ENCODE measurements at places on chromosomes 2 and 18.

DNA sequence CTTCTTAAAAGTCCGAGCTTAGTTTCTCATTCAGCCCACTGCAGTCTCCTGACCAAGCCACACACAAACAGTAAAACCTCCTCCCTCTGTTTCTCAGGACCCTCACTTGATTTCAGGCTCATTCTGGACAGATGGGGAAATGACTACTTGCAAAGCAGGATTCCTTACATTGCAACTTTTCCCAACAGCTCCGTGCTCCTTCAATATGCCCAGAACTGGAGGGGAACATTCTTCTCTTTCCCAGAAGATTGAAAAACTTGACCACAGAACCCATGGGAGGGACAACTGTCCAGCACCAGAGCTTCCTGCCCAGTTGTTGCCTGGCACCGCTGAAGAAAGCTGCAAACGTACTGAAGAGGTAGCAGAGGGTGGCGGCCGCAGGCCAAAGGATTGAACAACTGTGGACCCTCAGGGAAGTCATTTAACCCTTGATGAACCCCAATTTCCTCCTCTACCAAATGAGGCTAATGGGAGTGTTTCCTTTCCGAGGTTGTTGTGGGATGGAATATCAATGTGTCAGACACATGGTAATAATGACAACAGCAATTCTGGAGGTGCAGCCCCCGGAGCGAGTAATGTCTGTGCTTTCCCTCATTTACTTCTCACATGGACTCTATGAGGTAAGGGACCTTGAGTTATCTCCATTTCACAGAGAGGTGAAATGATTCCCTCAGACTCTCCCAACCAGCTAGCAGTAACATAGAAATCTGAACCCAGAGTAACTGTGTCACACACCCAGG lies 25.0 kb downstream of the BCL11A start:
- H3K27me3 ChIP-seq: no peaks in the 10 kb centered on the region
- peaks cover 4% of the 10 kb centered on the region for H3K4me1 ChIP-seq
- H3K36me3 ChIP-seq: no peaks in the 10 kb centered on the region
- no peak overlapping the region for H3K4me3 ChIP-seq

GRCh38 chr2:102872388-102872787 lies 110.6 kb downstream of the TMEM182 start:
- no peaks in the 10 kb centered on the region for H3K4me1 ChIP-seq
- no peak for DNase-seq
- no peaks in the 10 kb centered on the region for H3K36me3 ChIP-seq
- H3K27me3 ChIP-seq: no peaks in the 10 kb centered on the region
- H3K27ac ChIP-seq: no peak overlapping the region

GRCh38 chr2:101974663-101975062 lies 17.1 kb upstream of the IL1R2 start:
- peak; percentile 46 for DNase-seq
- H3K36me3 ChIP-seq: no peaks in the 10 kb centered on the region
- no peak overlapping the region for H3K4me3 ChIP-seq
- H3K27me3 ChIP-seq: no peaks in the 10 kb centered on the region

DNA sequence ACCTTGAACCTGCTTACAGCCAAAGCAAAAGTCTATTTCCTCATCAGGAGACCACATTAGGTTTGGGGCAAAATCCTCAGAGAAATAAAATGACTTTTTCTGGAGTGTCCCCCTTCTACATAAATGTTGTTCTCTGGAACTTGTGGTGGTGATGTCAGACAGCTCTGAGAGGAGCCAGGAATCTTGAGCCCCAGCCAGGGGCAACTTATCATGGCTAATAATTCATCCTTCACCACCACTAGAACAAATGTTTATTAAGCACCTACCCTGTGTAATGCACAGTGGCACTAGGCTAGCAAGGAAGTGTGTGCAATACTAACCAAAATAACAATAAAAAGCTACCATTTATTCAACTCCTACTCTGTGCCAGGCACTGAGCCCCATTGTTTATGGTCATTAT lies 9.0 kb upstream of the BMP10 start:
- DNase-seq: no peak
- H3K4me1 ChIP-seq: no peaks in the 10 kb centered on the region
- H3K27ac ChIP-seq: no peak overlapping the region
- no peaks in the 10 kb centered on the region for H3K27me3 ChIP-seq
- no peak overlapping the region for H3K4me3 ChIP-seq

GRCh38 chr2:165586019-165586418 lies 116.5 kb downstream of the CSRNP3 start:
- no peaks in the 10 kb centered on the region for H3K27me3 ChIP-seq
- no peak for DNase-seq
- no peak overlapping the region for H3K27ac ChIP-seq

GRCh38 chr2:3487028-3487425 lies 32.3 kb downstream of the ADI1 start:
- H3K4me1 ChIP-seq: peaks cover 4% of the 10 kb centered on the region
- no peaks in the 10 kb centered on the region for H3K27me3 ChIP-seq
- H3K4me3 ChIP-seq: no peak overlapping the region

DNA sequence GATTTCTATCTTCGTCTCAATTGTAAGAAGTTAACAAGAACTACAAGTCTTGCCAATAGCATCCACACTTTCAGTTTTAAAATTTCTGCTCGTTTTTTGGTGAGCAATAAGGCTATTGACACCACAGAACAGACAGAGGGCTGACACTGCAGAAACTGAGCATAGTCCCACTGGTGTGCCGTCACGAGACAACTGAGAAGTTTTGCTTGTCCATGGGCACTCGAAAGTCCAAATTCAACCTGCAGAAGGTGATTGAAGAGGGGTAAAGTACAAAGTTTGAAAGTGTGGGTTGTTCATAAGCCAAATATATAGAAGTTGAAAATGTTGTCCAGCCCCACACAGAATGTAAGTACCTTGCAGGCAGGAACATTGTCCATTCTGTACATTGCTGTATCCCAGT lies 63.8 kb upstream of the SP3 start:
- H3K27me3 ChIP-seq: no peaks in the 10 kb centered on the region
- peaks cover 4% of the 10 kb centered on the region for H3K4me1 ChIP-seq
- no peak for DNase-seq
- H3K36me3 ChIP-seq: no peaks in the 10 kb centered on the region

- H3K36me3 ChIP-seq: no peaks in the 10 kb centered on the region
- H3K4me1 ChIP-seq: peaks cover 2% of the 10 kb centered on the region
- no peak overlapping the region for H3K27ac ChIP-seq
- no peak overlapping the region for H3K4me3 ChIP-seq
Measured at GRCh38 chr2:177598326-177599138, 206.0 kb downstream of the AGPS start.

- H3K4me1 ChIP-seq: peaks cover 8% of the 10 kb centered on the region
- H3K4me3 ChIP-seq: no peak overlapping the region
- no peak overlapping the region for H3K27ac ChIP-seq
- no peaks in the 10 kb centered on the region for H3K27me3 ChIP-seq
- no peaks in the 10 kb centered on the region for H3K36me3 ChIP-seq
Measured at GRCh38 chr2:143521396-143521795, 392.2 kb downstream of the ARHGAP15 start.

GRCh38 chr2:43270930-43271615 lies 44.7 kb upstream of the ZFP36L2 start:
- H3K4me3 ChIP-seq: no peak overlapping the region
- H3K27me3 ChIP-seq: no peaks in the 10 kb centered on the region
- H3K36me3 ChIP-seq: no peaks in the 10 kb centered on the region
- peaks cover 6% of the 10 kb centered on the region for H3K4me1 ChIP-seq
- DNase-seq: no peak

- peaks cover 6% of the 10 kb centered on the region for H3K4me1 ChIP-seq
- H3K27me3 ChIP-seq: peaks cover 5% of the 10 kb centered on the region
- H3K36me3 ChIP-seq: peaks cover 30% of the 10 kb centered on the region
Measured at GRCh38 chr2:219286436-219287115, 7.4 kb downstream of the DNAJB2 start.

GRCh38 chr2:30039101-30039500 lies 107.7 kb upstream of the YPEL5 start:
- no peaks in the 10 kb centered on the region for H3K4me1 ChIP-seq
- no peaks in the 10 kb centered on the region for H3K36me3 ChIP-seq
- no peak overlapping the region for H3K27ac ChIP-seq

GRCh38 chr18:8480506-8481328 lies 128.5 kb upstream of the RAB12 start:
- H3K27me3 ChIP-seq: no peaks in the 10 kb centered on the region
- no peaks in the 10 kb centered on the region for H3K4me1 ChIP-seq
- H3K36me3 ChIP-seq: no peaks in the 10 kb centered on the region
- no peak overlapping the region for H3K4me3 ChIP-seq
- H3K27ac ChIP-seq: no peak overlapping the region
- DNase-seq: peak; percentile 20

- H3K4me3 ChIP-seq: no peak overlapping the region
- H3K36me3 ChIP-seq: no peaks in the 10 kb centered on the region
- no peaks in the 10 kb centered on the region for H3K4me1 ChIP-seq
- H3K27ac ChIP-seq: no peak overlapping the region
- no peak for DNase-seq
Measured at GRCh38 chr2:110121052-110121334, 5.4 kb upstream of the MALL start.

GRCh38 chr2:8855010-8855409 lies 17.6 kb upstream of the KIDINS220 start:
- peaks cover 13% of the 10 kb centered on the region for H3K36me3 ChIP-seq
- DNase-seq: no peak
- no peak overlapping the region for H3K4me3 ChIP-seq
- no peaks in the 10 kb centered on the region for H3K27me3 ChIP-seq
- H3K4me1 ChIP-seq: peaks cover 5% of the 10 kb centered on the region

DNA sequence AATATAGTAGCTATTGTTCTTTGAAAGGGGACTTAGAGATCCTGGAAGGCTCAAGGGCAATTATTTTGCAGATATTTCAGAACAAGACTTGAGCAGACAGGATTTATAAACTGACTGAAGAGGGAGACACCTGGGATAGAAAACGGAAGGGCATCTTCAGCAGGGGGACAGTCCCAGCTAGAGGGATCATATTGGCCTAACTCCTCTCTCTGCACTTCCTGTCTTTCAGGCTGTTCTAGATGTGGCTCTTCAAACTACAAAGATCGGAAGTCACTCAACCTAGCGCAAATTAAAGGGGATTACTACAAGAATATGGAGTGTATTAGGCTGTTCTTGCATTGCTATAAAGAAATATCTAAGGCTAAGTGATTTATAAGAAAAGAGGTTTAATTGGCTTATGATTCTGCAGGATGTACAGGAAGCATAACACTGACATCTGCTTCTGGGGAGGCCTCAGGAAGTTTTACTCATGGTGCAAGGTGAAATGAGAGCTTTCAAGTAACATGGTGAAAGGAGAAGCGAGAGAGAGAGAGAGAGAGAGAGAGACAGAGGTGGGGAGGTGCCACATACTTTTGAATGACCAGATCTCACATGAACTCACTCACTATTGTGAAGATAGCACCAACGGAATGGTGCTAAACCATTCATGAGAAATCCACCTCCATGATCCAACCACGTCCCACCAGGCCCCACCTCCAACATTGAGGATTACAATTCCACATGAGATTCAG lies 5.3 kb upstream of the CTIF start:
- no peak for DNase-seq
- H3K36me3 ChIP-seq: no peaks in the 10 kb centered on the region
- H3K27ac ChIP-seq: no peak overlapping the region
- H3K4me3 ChIP-seq: no peak overlapping the region
- H3K27me3 ChIP-seq: peaks cover 34% of the 10 kb centered on the region
- peaks cover 3% of the 10 kb centered on the region for H3K4me1 ChIP-seq

GRCh38 chr2:893311-893710 lies 57.3 kb upstream of the SNTG2 start:
- no peak for DNase-seq
- H3K4me3 ChIP-seq: no peak overlapping the region
- H3K27me3 ChIP-seq: no peaks in the 10 kb centered on the region
- no peaks in the 10 kb centered on the region for H3K36me3 ChIP-seq
- no peak overlapping the region for H3K27ac ChIP-seq

DNA sequence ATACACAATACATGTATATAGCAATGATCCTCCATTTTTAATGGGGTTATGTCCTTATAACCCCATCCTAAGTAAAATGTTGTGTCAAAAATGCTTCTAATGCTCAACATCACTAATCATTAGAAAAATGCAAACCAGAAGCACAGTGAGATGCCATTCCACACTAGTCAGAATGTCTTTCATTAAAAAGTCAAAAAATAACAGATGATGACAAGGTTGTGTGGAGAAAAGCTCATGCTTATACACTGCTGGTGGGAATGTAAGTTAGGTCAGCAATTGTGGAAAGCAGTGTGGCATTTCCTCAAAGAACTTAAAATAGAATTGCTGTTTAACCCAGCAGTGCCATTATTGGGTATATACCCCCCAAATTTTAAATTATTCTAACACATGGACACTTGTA lies 654.9 kb upstream of the CNTNAP5 start:
- H3K27ac ChIP-seq: no peak overlapping the region
- H3K27me3 ChIP-seq: no peaks in the 10 kb centered on the region
- no peak overlapping the region for H3K4me3 ChIP-seq
- H3K36me3 ChIP-seq: no peaks in the 10 kb centered on the region

- H3K36me3 ChIP-seq: no peaks in the 10 kb centered on the region
- H3K27me3 ChIP-seq: no peaks in the 10 kb centered on the region
- H3K4me3 ChIP-seq: no peak overlapping the region
- DNase-seq: no peak
- H3K27ac ChIP-seq: no peak overlapping the region
- no peaks in the 10 kb centered on the region for H3K4me1 ChIP-seq
Measured at GRCh38 chr2:38239452-38239851, 137.6 kb downstream of the ATL2 start.

GRCh38 chr2:149737896-149738295 lies 150.3 kb upstream of the MMADHC start:
- DNase-seq: no peak
- no peaks in the 10 kb centered on the region for H3K36me3 ChIP-seq
- no peaks in the 10 kb centered on the region for H3K27me3 ChIP-seq
- H3K4me1 ChIP-seq: peaks cover 2% of the 10 kb centered on the region

DNA sequence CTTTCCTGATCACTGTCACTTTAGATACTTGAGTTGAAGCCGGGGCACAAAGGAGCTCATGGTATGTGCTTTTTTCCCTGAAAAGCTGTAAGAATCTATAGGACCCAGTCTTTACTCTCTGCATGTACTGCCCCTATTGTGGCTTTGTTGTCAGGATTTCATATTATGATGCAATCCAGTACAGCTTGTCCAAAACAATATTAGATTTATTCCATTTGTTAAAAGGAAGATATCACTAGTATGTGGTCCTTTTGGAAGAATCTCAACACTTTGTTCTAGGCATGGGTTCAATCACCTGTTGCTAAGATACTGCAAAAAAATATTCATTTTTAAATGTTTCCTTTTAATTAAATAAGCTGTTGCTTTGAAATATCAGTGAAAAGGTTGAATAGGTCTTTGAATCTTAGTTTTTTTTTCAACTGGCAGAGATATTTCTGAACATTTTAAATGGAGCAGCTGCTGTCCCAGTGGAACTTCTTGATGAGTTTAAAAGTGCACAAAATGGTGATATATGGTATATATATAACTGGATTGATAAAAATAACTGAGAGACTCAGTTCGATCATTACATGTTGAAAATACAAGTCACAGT lies 256.6 kb upstream of the NT5C1B start:
- H3K4me3 ChIP-seq: no peak overlapping the region
- no peak overlapping the region for H3K27ac ChIP-seq
- no peaks in the 10 kb centered on the region for H3K27me3 ChIP-seq
- no peaks in the 10 kb centered on the region for H3K4me1 ChIP-seq

DNA sequence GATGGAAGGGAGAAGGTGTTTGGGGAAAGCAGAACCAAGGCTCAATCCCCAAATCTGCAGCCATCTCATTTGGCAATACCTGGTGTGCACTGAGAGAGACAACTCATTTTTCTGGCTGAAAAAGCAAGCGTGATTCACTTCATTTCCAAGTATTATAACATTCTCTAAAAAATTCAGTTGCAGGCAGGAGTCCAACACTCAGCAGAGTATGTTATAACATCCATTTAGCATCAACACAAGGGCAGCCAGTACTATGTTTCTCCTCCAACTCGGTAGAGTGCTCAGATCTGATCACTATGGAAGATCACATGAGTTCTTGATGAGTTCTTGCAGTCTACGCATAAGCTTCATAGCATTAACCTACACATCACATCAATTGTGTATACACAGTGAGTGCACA lies 99.4 kb upstream of the PID1 start:
- no peak overlapping the region for H3K27ac ChIP-seq
- no peaks in the 10 kb centered on the region for H3K27me3 ChIP-seq
- H3K4me1 ChIP-seq: no peaks in the 10 kb centered on the region
- no peak overlapping the region for H3K4me3 ChIP-seq
- no peak for DNase-seq

Data from neuronal stem cell (in vitro differentiated cells).